ENCODE measurements at places on chromosomes 5 and 9.

DNA sequence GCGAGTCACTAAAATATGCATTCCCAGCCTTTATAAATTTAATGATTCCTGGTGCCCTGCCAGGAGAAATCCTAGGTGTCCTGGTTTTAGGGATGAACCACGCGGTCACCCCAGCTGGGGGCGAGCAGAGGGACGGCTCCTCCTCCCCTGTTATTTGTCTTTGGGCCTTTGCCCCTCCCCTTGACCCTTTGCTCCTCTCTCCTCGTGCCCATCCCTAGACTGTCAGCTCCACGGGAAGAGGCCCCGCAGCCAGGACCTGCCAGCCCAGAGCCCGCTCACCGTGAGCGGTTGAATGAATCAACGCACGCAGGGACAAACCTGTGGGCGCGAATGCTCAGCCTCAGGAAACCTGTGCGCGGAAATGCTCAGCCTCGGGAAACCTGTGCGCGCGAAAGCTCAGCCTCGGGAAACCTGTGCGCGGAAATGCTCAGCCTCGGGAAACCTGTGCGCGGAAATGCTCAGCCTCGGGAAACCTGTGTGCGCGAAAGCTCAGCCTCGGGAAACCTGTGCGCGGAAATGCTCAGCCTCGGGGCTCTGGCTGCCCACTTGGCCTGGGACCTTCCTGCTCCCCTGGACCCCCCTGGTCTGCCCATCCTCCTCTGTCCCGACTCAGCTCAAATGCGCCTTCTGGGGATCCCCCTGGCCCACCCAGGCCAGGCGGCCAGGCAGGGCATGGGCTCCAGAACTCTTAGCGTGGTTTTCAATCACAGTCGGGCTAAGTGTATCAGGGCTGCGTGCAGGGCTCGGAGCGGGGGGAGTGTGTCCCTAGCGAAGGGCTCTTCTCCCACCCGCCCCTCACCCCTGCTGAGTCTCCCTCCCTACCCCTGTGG is 140.5 kb upstream of the COL5A1 start:
- DNase-seq = no peak

GRCh38 chr5:134005417-134006061 is 764 bp upstream of the VDAC1 start:
- no peak for DNase-seq

DNA sequence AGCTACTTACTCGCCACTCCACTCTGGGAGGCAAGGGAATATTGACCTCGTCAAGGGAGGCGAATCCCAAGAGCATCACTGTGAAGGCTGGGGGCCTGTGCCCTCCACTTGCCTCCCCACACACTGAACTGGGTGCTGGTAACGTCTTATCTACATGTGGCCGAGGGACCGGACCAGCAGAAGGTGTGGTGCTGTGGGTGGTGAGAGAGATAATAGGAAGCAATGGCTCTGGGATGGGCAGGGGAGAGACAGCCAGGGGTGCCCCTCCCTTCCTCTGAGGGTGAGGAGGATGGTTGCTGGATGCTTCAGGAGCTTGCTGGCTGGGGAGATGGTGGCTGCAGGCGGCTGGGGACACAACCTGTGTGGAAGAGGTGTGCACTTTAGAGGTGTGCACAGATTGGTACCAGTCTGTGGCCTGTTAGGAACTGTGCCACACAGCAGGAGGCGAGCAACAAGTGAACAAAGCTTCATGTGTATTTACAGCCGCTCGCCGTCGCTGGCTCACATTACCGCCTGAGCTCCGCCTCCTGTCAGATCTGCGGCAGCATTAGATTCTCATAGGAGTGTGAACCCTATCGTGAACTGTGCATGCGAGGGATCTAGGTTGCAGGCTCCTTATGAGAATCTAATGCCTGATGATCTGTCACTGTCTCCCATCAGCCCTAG is 100.3 kb downstream of the ENTREP1 start:
- no peak for DNase-seq

DNA sequence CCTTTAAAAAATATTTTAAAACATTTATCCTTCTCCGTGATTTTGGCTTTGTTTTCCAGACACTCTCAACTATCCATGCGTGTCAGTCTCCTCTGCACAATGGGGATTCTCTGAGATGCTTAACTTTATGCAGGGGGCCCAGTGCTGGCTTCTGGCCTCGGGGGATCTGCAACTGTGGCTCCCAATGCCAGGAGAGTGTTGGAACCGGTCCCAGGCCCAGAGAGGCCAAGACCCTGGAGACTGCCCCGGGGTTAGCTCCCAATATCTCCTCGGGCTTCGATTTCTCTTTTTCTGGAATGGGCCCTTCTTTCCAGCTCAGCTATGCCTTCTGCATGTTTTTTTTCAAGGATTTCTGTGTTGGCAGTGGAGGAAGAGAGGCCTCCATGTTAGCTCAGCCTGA is 20.1 kb upstream of the SARDH start:
- DNase-seq = no peak

DNA sequence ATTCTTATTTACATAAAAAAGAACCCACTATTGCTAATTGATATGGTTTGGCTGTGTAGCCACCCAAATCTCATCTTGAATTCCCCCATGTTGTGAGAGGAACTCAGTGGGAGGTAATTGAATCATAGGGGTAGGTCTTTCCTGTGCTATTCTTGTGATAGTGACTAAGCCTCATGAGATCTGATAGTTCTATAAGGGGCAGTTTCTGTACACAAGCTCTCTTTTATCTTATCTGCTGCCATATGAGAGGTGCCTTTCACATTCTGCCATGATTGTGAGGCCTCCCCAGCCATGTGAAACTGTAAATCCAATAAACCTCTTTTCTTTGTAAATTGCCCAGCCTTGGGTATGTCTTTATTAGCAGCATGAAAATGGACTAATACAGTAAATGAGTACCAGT is 58.2 kb upstream of the PRR16 start:
- DNase-seq = no peak

DNA sequence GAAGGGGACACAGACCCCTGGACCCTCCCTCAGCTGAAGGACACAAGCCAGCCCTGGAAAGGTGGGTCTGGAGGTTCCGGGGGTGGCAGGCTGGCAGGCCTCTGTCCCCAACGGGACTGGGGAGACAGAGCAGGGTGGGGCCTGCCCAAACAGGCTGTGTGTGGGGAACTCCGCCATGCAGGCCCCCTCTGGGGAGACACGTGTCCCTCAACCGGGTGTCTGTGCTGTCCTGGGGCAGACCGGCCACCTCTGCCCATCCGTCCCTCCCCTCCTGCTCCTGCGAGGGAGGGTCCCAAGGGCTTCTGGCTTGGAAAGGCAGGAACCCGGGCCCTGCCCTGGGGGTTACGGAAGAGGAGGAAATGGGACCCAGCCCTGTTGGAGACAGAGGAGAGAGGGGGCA is 1.4 kb downstream of the SLC34A3 start:
- no peak for DNase-seq

All from stimulated activated CD4-positive, alpha-beta T cell treated with anti-CD3 and anti-CD28 coated beads, TNF-alpha, amount 100 ng/mL, for 24 hours (primary cell).